Right renal cortex interstitium (tissue), 3 donors: ENCODE measurements at places on chromosomes 1 and 21. TPM values are rescaled to one million over a fixed set of nuclear protein-coding genes. Genes with fewer than 3 reads are reported as not detected.

Gene C1orf116
- polyA plus RNA-seq = 20.2 TPM

Gene ABCA4
- 6.0 TPM for polyA plus RNA-seq

Gene TFAP2E
- 0.68 TPM for polyA plus RNA-seq

Gene SYNJ1
- 15.9 TPM for polyA plus RNA-seq

Gene TRMT13
- 27.3 TPM for polyA plus RNA-seq

Gene OTUD3
- 16.8 TPM for polyA plus RNA-seq

Gene SEC16B
- polyA plus RNA-seq = 4.7 TPM

DNA sequence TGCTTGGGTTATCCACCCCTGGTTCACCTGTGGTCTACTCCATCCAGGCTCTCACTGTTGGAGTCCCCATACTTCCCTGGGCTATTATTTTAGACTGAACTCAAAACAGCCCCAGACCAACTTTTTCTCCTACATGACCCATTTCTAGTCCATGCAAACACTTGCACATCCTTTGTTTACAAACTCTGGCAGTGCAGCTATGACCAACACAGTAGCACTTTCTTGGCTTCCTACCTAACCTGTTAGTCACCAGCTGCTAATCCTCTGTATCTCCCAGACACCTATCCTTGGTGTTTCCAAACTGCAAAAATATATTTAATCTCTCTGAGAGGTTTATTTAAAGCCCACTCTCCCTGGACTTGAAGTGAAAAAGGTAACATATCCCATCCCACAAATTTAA lies 90.8 kb downstream of the DDAH1 start:
- DNase-seq = no peak

- DNase-seq = no peak
Measured at GRCh38 chr1:94819238-94819944, 766 bp upstream of the SLC44A3 start.

GRCh38 chr1:81398041-81398440 lies 402.7 kb upstream of the ADGRL2 start:
- DNase-seq = no peak

- no peak for DNase-seq
Measured at GRCh38 chr1:168879896-168880734, 151.1 kb upstream of the DPT start.

DNA sequence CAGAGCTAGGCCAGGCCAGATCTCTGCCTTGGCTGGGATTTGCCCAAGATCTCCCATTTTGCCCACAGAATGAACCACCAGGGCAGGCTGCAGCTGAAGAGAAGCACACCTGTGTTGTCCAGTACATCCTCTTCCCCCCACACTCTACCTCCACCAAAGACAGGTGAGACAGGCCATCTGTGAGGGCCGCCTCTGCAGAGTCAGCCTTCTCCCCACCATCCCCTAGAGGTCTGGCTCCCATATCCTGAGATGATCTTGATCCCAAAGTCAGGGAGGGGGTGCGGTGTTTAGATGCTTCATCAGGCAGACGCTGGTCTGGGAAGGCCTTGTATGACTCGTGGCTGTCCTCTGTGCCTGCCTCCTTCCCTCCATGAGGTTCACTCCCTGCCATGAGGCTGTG lies 28.7 kb downstream of the HYI start:
- no peak for DNase-seq

DNA sequence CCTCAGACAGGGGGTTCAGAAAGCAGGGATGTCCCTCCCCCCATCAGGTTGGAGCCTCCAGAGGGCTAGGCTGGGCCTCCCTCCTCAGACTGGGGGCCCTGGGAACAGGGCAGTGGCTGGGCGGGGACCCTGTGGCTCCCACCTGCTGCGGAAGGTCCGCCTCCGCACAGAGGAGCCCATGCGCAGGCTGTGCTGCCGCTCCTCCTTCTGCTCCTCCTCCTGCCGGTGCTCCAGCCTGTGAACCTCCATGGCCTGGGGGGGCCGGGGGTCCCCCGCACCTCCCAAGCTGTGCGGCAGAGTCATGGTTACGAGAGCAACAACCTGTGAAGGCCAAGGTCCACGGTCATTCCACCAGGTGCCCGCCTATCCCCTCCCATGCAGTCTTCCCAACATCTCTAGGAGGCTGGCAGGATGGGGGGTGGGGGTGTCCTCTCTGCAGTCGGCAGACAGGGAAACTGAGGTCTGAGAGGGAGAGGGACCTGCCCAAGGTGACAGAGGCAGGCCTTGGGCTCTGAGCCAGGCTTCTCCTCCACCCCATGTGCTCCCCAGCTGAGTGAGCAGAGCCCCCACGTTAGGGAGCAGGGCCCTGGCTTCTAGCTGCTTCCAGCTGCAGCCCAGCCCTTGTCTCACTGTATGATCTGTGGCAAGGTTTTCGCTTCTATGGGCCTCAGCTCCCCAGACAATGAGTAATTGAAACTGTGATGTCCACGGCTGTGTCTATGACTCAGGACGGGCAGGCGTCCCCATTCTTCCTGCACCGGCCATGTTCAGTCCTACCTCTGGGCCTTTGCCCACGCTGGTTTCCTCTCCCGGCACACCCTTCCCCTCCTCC lies 3.4 kb downstream of the MYOM3 start:
- no peak for DNase-seq

- DNase-seq = no peak
Measured at GRCh38 chr1:205247130-205247921, 19.6 kb downstream of the TMCC2 start.

DNA sequence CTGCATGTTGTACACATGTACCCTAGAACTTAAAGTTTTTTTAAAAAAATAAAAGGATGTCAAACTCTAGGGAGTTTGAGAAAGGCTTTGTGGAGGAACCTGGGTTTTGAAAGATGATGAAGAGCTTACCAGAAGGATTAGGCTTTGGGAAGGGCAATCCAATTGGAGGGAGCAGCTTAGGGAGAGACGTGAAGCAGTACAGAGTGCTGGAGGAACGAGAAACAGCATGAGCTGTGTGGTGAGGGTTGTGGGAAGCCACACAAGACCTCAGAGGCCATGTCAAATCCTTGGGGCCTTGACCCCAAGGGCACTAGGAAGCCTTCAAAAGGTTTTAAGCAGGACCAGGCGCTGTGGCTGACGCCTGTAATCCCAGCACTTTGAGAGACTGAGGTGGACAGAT lies 8.4 kb upstream of the KPNA6 start:
- DNase-seq = no peak

GRCh38 chr1:202291001-202291400 lies 50.7 kb downstream of the UBE2T start:
- no peak for DNase-seq

- DNase-seq = no peak
Measured at GRCh38 chr1:48182439-48182838, 40.1 kb upstream of the SLC5A9 start.

- DNase-seq = no peak
Measured at GRCh38 chr1:226001963-226002666, 3.0 kb upstream of the SDE2 start.
